ENCODE measurements at places on chromosomes 4 and X.

DNA sequence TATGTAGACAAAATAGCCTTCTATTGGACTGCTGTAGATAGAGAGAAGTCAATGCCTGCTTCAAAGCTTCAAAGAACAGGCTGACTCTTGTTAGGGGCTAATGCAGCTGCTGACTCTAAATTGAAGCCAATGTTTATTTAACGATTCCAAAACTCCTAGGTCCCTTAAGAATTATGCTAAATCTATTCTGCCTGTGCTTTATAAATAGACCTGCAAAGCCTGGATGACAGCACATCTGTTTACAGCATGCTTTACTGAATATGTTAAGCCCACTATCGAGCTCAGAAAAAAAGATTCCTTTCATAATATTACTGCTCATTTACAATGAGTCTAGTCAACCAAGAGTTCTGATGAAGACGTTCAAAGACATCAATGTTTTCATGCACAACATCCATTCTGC lies 54.8 kb upstream of the RBMXL3 start:
- DNase-seq: no peak

GRCh38 chr4:151692821-151693673 lies 67.8 kb downstream of the GATB start:
- DNase-seq: no peak

GRCh38 chr4:8939840-8940742 lies 68.5 kb upstream of the HMX1 start:
- DNase-seq: peak; percentile 45

DNA sequence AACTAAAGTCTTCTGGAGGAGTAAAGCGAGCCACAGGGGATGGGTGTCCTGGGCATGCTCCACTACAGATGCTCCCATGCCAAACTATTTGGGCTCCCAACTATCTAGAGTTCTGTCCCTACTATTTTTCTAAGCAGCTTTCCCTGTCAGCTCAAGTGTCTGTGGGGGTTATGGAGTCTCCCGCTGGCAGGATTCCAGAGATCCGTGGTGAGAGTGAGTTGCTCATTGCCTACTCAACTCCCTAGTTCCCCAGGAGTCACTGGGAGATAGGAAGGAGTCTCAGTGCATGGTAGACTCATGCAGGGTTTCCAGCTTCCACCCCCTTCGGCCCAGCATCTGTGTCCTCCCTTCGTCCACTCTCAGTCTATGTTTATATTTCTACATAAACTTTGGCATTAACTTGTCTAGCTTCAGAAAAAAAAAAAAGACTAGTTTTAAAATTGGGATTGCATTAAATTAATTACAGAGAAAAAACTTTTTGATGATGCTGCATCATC lies 55.1 kb upstream of the INPP4B start:
- DNase-seq: no peak

- no peak for DNase-seq
These were observed 21.2 kb upstream of the TRPC5OS start for GRCh38 chrX:111854556-111855490.

- no peak for DNase-seq
These were observed 119.0 kb upstream of the GNPDA2 start for GRCh38 chr4:44845309-44845708.

GRCh38 chr4:163673848-163674697 lies 179.6 kb downstream of the TMA16 start:
- no peak for DNase-seq

- DNase-seq: no peak
These were observed 27.5 kb upstream of the PLCXD1 start for GRCh38 chrX:253451-254297.

DNA sequence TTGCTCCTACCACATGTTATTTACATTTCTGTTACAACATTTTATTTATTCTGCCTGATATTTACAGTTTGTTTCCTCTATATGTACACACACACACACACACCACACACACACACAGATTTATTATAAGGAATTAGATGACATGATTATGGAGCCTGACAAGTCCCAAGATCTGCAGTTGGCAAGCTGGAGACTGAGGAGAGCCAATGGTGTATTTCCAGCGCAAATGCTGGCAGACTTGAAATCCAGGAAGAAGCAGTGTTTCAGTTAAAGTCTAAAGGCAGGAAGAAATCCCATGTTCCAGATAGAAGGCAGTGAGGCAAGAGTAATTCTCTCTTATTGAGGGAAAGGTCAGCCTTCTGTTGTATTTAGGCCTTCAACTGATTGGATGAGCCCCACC lies 1.8 kb upstream of the KLHL4 start:
- no peak for DNase-seq

GRCh38 chrX:101040197-101040596 lies 11.7 kb downstream of the TRMT2B start:
- no peak for DNase-seq

DNA sequence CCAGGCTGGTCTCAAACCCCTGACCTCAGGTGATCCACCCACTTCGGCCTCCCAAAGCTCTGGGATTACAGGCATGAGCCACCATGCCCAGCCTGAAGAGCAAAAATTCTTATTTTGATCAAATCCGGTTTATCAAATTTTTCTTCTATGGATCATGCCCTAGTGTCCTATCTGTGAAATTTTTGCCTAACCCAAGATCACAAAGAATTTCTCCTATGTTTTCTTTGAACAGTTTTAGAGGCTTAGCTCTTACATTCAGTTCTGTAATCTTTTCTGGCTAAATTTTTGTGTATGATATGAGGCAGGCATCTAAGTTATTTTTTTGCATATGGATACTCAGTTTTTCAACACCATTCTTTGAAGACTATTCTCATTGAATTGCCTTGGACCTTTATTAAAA lies 27.4 kb downstream of the EDNRA start:
- DNase-seq: no peak

Measured in left hindlimb (tissue), 1 donor.